Midbrain (tissue), 1 donor: ENCODE measurements at places on chromosomes 3 and 15.

DNA sequence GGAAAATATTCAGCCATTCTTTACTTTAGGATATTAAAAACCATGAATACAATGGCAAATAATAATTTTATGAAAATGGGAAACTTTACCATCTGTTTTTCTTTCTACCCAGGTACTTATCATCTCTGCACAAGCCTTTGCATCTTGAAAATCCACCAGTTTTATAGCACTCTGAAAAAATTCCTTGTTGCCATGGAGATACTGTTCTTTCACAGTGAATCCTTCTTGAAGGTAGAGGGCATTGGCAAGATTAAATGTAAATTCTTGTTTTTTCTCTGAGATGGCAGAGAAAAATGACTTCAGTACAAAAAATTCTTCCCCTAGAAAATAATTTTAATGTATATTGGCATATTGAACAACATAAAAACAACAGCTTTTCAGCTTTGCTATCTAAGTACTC is 6.9 kb downstream of the SERPINI2 start:
- no peak for DNase-seq

DNA sequence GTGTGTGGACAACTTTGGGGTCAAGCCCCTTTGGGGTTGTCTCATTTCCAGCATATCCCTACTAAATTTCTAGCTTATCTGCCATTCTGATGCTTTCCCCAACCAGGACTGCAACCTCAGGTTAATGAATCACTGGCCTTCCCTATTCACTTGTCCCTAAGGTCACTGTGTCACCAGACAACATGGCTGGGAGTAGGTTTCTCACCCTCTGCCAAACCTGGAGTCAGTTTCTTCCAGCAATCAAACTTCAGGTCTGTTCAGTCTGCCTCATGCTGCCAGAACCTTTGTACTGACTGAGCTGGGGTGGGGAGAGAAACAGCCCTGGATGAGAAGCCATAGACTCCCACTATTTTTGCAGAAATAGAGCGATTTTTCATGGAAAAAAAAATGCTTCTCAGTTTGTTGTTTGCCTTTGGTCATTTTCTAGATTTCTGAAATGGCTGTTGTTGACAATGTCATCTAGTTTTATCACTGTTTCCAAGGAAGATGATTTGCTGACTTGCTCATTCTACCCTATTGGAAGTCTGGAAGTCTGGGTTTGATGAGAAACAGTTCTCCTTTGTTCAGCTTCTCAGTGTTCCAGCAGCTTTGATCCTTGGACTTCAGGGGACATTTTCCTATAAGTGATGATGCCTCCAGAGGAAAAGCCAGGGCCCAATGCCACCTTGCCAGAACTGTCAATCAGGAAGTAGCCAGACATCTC is 74.8 kb upstream of the IL12A start:
- DNase-seq = no peak

DNA sequence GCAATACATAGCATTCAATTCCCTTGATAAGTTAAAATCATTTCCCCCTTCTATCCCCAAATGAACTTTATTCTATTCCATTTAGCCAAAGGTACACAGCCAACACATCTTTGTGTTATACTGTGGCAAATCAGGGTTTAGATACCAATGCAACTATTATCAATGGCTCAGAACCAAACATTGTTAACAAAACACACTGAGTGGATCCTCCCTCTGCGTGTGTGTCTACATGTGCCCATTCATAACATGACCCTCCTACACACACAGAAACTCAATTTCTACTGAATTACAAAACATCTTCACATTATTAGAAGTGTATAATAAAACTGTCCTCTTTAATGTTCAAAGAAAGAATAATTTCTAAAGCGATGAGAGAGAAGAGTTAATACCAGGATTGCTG is 1.3 kb downstream of the TTBK2 start:
- no peak for DNase-seq

- DNase-seq = no peak
Measured at GRCh38 chr3:24497942-24498341, 3.3 kb upstream of the THRB start.

DNA sequence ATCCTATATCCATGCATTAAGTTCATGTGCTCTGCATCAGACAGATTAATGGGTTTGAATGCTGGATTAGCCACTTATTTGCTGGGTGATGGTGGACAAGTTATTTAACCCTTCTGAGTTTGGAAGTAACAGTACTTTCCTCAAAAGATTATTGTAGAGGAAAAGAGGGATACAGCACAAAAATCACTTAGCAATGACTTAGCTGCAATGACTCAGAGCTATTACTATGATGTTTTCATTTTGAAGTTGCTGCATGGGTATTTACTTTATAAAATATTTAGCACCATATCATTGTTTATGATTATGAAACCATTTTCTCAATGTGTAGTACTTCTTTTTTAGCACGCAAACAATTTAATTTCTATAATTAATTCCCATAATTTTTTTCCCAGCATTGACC is 248.4 kb downstream of the MYRIP start:
- no peak for DNase-seq

DNA sequence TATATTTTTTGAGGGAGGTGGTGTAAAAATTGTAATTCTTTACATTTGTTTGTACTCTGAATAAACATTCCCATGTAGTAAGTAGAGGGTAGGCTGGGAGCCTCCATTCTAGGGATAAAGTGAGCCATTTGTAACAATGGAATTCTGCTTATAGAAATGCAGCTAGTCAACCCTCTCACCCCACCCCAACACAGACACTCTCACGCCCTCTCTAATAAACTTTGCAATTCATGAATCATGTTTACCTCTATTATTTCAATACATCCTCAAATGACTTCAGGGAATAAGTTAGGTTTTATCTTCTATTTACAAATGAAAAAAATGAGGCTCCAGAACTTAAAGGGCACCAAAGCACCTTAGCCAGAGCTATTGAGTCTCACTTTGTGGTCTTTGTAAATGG is 56.5 kb upstream of the PDZRN3 start:
- DNase-seq = no peak
